ENCODE measurements at places on chromosomes 6 and 20.

DNA sequence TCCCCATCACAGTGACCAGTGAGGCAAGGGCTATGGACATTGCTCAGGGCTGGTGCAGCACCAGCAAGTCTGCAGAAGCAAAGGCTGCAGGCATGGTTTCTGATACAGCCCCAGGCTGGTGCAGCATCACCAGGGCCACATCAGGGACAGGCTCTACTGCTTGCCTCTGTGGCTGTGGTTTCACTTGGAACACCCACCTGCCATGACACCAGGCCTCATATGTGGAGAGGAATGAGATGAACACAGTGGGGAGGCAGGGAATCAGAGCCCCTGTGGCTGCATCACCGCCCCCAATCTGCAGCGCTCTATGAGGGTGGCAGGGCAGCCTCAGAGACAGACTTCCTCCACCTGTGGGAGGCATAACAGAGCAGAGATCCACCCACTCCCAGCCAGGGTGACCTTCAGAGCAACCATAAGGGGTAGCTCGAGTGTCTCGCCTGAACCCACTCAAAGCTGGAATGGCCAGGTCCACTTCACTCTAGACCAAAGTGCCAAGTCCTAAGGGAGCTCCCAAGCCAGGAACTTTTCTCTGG lies 7.9 kb downstream of the RING1 start:
- DNase-seq = no peak

- peak; percentile 90 for DNase-seq
Observed at GRCh38 chr20:5675103-5676091, 74.8 kb upstream of the SHLD1 start.

- DNase-seq = no peak
Observed at GRCh38 chr6:165725201-165725600, 62.2 kb upstream of the PDE10A start.

DNA sequence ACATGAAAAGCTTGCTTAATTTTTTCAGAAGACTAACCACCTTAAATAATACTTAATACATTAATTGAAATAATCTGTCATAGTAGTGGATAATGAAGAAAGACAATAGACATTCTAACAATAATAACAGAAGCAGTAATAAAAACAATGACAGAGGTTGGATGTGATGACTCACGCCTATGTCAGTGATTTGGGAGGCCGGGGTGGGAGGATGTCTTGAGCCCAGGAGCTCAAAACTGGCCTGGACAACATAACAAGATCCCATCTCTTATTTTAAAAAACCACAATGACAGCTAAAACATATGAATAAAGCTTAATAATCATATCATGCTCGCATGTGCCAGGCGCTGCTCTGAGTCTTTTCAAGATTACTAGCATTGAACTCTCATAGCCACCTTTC lies 105.5 kb downstream of the IPCEF1 start:
- no peak for DNase-seq

DNA sequence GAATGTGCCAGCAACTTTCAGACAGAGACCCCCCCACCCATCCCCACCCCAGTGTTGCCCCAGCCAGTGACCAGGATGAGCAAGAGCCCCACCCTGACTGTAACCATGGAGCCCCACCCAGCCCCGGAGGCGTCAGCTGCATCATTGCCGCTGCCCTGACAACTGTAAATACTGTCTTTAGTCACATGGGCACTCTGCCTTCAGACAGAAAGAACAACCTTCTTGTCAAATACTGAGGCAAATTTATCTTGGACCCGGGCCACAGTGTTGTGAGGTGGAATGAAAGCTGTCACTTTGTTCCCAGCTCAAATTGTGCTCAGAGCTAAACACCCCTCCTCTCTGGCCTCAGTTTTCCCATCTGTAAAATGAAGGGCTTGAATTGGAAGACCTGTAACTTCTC lies 23.7 kb downstream of the MOCS3 start:
- no peak for DNase-seq

DNA sequence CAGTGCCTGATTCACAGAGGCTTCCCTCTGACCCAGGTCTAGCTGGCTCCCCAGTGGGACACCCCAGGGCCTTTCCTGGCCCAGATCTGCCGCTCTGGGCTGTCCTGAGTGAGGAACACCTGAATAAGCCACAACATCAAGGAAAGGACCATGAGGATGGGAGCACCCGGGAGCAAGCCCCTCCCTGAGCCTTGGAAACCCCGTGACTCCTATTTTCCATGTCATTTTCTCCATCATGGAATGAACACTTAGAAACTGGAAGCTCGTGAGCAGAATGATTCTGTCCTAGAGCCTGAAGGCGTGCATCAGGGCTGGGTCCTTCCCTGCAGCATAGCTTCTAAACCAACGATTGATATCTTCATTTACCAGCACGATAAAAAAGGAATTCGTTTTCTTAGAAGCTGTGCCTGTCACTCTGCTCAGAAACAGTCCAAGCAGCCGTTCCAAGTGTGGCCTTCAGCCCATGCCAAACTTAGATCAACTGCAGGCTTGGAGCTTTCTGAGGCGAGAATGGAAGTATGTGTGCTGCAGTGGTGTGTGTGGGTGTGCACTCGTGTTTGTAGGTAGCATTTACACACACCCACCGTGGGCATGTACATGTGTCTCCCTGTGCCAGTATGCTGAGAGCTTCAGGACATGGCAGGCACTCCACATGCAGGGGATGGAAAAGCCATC lies 83.2 kb upstream of the FOXC1 start:
- DNase-seq = no peak

DNA sequence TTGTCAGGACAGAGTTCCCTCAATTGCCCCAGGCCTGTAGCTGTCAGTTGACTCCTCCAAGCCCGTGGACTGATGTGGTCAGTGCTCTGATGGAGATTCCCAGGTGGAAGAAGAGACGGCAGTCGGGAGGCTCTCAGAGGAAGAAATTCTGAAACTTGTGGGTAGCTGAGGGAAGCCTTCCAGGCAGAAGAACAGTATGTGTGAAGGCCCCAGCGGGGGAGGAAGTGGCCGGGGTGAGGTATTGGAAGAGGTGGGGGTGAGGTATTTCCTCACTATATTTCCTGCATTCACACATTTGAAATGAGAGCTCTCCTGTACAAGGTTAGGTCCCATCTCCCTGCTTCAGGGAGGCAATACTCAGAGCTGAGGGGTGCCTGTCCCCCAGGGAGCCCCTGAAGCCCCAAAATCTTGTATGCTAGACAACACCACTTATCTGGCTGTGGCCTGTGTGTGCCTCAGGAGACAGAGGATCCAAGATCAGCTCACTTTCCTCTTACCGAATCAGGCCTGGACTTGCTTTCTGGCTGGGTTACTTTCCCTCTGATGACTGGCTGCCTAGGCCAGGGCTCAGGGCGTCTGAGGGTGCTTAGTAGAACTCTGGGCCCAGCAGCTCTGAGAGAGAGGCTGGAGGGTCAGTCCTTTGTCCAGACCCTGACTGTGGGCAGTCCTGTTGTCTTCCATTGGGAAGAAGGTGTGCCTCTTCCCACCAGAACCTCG lies 49.3 kb upstream of the MYL9 start:
- DNase-seq = no peak

GRCh38 chr20:61757678-61758563 lies 307.8 kb downstream of the TAF4 start:
- DNase-seq = no peak

Measured in hematopoietic multipotent progenitor cell treated with erythropoietin and hydrocortisone succinate and interleukin-3 and kit ligand, for 17 days (in vitro differentiated cells).